PC-3 (cell line): ENCODE measurements at places on chromosomes 2 and 18. TPM values are rescaled to one million over a fixed set of nuclear protein-coding genes. Genes with fewer than 3 reads are reported as not detected.

The FER1L5 gene
- total RNA-seq, result not detected in 2 replicates

The ALPI gene
- total RNA-seq, result not detected in 2 replicates

The CCBE1 gene
- total RNA-seq, result 13.9 and 20.8 TPM in 2 replicates

The CRIM1 gene
- 70.7 and 85.7 TPM in 2 replicates for total RNA-seq

The B3GNT7 gene
- total RNA-seq, result 11.0 and 11.2 TPM in 2 replicates

The INHA gene
- total RNA-seq, result 1.3 and 1.5 TPM in 2 replicates

GRCh38 chr2:241218131-241219029, 29.9 kb downstream of the ANO7 start:
- peak; percentile 16 for DNase-seq

GRCh38 chr18:50866765-50867164, 12.2 kb upstream of the ME2 start:
- DNase-seq, result peak; percentile 14

DNA sequence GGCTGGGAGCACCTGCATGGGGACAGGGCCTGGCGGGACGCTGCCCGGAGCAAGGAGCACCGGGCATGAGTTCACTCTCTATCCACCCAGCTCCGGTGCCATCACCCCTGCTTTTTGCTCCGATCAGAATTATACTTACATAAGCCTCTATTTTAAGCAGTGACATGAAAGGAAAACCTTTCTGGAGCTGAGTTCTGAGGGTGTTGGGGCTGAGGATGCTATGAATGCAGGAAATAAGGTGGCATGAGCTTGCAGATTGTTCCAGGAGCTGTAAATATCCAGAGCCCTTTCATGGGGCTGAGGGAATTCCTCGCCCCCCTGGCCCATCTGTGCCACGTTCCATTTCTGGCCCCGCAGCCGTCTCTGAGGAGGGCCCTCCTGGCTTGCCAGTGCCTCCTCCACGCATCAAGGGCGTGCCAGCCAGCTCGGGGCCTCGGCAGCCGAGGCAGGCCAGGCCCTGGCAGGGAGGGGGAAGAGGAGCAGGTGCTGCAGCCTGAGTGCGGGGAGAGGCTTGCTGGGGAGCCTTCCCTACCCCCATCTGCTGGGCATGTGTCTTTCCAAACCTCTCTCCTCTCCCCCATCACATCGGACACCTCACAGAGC, 91.7 kb upstream of the MCFD2 start:
- no peak for DNase-seq

- DNase-seq, result no peak
Measured at GRCh38 chr18:26057344-26057773, 33.1 kb downstream of the SS18 start.

DNA sequence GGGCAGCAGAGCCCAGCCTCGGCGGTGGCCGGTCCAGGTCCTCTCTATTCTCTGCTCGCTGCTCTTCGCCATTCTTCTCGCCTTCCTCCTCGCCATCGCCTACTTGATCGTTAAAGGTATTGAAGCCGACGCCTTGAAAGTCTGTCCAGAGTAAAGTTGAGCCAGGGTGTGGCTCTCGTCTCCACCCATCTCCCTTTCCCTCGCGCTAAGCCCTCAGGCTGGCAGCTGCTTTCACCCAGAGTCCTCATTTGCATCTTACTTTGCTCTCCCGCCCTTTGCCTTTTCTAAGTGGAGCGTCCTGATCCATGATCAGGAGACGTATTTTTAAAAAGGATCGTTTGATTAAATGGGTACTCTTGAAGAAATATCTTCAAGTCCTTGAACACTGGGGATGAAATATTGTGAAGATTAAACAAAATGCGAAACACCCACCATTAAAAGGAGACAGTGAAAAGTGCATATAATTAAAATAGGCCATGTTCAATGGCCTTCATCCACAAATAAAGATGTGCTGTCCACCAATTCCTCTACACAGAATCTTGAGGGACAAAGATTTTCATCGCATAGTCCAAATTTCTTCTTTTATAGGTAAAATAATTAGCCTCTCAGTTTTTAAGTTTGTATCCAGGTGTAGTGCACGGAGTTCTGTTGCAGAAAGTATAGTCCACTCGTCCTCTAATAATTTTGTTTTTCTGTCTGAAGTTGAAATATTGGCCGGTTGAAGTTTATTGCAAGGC, 657 bp downstream of the ARL6IP6 start:
- peak; percentile 80 for DNase-seq

DNA sequence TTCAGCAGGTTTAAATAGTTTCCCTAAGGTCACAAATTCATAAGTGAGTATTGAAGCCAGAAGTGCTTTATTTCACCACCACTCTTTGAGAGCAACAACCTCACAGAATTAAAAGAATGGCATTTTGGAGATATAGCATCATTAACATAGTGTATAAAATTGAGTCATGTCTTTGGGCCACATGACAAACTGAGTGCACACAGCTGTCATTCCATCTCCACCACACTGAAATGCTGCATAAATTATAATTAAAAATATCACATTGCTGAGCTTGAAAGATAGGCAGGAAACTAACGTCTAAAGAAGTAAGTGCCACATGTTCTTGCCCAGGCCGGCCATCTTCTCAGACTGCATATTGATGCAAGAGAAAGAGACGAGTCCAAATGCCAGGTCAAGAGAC, 897.9 kb upstream of the CNTNAP5 start:
- no peak for DNase-seq

GRCh38 chr2:151632993-151633565, 101.2 kb downstream of the NEB start:
- peak; percentile 51 for DNase-seq

DNA sequence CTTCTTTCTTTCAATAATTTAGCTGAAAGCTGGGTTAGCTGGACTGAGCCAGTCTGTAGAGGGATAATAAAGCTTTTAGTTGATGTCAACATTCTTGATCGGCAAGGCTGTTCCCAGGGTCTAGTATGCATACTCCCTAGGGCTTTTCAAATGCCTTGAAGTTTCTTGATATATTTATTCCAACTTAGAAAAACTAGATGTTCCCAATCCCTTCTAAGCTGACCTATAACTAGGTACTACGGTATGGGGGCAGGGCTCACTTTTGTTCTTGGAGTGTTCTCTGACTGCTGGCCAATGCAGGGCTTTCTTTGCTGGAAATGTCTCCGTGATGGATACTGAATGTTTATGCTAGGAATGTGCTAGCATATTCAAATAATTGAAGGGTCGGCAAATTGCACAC, 258.6 kb upstream of the TANK start:
- DNase-seq, result no peak
